ENCODE measurements at places on chromosomes 11 and 22.
A peak's percentile ranks its signal among the peaks of the same experiment; 100 is the strongest.

DNA sequence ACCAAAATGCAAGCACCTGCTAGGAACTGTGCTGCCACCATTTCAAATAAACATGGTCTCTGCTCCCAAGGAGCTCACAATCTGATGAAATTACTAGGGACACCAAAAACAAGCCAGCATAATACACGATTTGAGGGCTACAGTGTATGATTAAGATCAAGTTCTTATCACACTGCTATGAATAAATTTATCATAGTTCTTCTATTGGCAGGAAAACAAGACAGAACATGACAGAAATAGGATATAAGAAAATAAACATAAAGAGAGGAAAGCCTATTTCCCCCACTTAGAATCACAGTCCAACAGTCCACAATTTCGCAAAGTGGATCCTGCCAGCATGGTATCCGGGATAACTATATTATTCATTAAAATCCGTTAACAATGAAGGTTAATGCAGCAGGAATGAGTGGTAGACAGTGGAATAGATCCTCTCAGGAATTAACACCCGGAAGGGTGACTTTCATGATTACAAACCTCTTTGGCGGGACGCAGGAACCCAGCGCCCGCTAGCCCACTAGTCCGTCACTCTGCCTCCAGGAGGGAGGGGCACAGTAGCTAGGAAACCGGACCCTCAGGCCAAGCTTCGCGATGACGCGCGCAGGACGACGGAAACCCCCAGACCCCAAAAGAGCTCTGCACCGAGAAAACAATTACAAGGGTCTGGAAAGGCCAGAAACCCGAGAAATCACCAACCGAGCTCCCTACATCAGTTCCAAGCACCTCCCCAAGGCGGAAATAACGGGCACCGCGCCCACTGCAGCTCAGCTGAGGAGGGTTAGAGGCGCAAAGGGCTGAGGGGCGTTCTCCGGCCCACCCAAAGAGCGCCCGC is 607 bp downstream of the CCDC82 start:
- no peak for DNase-seq

DNA sequence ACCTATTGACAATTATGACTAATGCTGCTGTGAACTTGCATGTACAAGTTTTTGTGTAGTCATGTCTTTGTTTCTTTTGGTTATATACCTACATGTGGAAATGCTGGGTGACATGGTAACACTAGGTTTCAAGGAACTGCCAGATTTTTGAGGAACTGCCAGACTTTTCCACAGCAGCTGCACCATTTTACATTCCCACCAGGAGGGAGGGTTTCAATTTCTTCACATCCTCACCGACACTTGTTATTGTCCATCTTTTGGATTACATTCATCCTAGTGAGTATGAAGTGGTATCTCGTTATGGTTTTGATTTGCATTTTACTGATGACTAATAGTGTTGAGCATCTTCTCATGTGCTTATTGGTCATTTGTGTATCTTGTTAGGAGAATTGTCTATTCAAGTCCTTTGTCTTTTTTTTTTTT is 13.3 kb downstream of the CLDN5 start:
- no peak for DNase-seq

DNA sequence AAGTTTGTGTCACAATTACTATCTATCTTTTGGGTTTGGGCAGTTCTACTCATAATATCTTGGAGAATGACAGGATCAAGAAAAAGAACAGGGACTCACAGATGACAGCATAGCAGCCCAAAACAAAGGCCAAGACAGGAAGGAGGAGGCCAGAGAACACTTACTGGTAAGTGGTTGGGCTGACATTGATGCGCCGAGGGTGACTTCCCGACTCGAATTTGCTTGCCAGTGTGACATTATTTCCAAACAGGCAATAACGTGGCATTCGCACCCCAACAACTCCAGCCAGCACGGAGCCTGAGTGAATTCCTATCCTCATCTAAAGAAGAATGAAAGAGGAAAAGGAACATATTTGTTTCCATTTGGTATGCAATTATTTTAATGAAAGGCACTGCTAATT is 309.9 kb downstream of the GUCY1A2 start:
- DNase-seq = no peak

DNA sequence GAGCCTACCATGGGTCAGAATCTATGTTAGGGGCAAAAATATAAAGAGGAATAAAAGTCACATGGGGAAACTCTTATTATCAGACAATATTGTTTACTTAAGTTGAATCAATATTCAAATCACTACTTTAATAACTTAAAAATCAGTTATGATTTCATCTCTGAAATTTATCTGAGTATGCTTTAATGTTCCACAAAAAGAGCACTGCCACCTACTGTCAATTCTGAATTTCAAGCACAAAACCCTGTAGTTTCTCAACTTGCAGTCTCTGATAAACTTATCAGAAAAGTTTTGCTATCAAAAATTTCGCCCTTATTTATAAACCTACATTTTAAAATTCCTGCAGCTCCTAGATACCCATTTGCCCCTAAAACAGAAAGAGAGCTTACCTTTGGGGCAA is 47.3 kb downstream of the RDX start:
- DNase-seq = no peak

GRCh38 chr11:119470317-119471291 is 47.6 kb upstream of the THY1 start:
- no peak for DNase-seq

GRCh38 chr11:65822776-65823528 is 10.8 kb upstream of the SNX32 start:
- no peak for DNase-seq

- no peak for DNase-seq
Measured at GRCh38 chr11:69691463-69691862, 12.4 kb downstream of the FGF19 start.

- no peak for DNase-seq
Measured at GRCh38 chr11:1760351-1761109, 3.2 kb downstream of the CTSD start.

- DNase-seq = no peak
Measured at GRCh38 chr22:41446057-41446501, 522 bp downstream of the TOB2 start.

DNA sequence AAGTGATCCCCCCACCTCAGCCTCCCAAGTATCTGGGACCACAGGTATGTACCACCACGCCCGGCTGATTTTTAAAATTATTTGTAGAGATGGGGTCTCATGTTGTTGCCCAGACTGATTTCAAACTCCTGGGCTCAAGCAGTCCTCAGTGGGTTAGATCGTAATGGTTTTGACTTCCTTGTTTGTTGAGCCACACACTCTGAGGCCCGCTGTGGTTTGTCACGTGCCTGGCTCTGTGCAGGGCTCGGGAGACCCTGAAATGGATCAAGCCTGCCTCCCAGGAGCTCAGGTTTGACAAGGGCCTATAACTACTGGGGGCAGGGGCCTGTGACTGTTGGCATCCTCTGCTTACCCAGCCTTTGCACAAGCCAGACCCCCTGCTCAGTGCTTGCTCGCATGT is 68.1 kb downstream of the MPPED1 start:
- no peak for DNase-seq

GRCh38 chr11:44308256-44308922 is 1.6 kb downstream of the ALX4 start:
- no peak for DNase-seq

- DNase-seq = no peak
Measured at GRCh38 chr22:47452184-47452583, 689.7 kb downstream of the TBC1D22A start.

DNA sequence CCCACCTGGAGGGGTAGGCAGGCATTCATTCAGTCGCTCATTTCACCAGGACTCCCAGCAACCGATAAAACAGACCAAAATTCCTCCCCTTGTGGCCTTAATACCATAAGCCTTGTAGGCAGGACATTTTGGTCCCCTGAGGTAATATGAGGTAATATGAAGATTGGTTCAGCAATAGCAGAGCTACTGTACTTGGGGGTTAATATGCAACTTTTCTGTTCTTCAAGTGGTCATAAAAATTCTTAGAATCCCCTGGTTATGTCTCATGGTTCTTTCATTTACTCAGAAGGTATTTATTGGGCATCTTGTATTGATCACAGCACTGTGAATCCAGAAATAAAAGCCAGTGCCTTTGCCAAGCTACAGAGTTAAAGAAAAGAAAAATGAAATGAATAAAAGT is 29.8 kb downstream of the SHISA8 start:
- no peak for DNase-seq

DNA sequence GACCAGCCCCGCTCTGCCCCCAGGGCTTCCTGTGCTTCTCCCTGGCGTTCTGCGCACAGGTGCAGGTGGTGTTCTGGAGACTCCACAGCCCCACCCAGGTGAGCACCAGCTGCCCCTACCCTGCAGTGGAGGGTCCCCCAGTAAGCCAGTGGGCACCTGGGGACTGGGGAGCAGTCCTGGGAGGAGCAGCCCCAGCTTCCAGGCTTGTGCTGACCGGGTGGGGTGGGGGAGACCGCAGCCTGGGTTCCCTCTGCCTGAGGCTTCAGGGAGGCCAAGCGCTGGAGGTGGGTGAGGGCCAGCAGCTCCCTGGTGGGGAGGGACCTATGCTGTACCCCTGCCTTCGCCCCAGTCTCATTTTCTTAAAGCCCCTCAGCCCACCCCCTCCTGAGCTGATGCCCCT is 6.9 kb downstream of the TSPAN32 start:
- DNase-seq = no peak

DNA sequence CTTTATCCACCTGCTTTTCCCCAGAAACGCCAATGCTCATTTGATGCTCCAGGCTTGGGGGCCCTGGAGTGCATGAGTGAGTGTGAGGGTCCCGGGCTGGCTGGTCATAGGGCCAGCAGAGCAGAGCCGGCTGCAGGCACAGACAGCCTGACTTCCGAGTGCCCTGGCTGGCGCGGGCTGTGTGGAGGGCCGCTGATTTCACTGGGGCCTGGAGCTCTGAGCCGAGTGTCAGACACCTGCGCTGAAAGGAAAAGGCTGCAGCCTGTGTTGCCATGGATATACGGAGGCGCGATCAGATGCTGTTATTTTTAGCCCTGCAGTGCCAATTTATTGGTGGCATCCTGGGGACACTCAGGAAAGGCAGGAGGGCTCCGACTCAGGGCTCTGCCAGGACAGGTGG is 87.6 kb downstream of the ST3GAL4 start:
- DNase-seq = peak; percentile 77

- DNase-seq = peak; percentile 15
Measured at GRCh38 chr11:85316967-85317366, 310.2 kb downstream of the DLG2 start.

DNA sequence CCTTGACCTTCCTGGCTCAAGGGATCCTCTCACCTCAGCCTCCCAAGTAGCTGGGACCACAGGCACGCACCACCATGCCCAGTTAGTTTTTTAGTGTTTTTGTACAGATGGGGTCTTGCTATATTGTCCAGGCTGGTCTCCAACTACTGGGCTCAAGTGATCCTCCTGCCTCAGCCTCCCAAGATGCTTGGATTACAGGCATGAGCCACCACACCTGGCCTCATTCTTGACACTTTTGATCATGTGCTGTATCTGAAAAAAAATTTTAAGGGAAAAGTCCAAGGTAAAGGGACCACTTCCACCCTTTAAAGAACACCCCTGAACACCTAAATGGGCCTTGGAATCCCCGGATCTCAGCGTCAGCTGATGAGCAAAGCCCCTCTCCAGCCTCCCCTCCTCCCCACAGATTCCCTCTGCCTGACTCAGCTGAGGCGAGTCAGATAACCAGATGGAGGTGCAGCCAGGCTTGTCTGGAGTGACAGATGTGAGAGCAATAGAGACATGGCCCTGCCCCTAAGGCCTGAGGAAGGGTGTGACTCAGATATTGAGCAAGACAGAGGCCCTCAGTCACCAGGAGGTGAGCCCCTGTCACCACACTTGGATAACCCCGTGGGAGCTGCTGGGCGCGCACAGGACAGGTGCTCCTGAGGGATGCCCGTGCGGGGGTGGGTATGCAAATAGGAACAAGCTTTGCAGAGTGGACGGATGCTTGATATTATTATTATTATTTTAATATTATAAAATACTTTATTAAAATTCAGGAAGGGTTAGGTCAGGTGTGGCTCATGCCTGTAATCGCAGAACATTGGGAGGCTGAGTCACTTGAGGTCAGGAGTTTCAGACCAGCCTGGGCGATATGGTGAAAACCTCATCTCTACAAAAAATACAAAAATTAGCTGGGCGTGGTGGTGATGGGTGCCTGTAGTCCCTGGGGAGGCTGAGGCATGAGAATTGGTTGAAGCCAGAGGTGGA is 5.0 kb upstream of the CCDC88B start:
- DNase-seq = peak; percentile 18

GRCh38 chr22:19756288-19757128 is 4.1 kb upstream of the TBX1 start:
- DNase-seq = no peak

DNA sequence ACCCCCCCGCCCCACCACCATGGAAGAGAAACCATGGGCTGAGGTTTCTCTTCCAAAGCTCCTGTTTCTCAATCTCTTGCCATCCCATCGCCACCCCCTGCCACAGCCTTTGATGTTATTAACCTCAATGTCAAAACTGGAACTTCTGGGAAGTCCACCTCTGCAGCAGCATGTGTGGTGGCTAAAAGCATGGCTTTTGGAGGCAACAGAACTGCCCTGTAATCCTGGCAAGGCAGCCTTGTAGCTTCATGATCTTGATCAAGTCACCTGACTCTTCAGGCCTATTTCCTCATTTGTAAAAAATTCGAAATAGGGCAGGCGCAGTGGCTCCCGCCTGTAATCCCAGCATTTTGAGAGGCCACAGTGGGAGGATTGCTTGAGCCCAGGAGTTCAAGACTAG is 3.5 kb upstream of the COX8A start:
- no peak for DNase-seq

DNA sequence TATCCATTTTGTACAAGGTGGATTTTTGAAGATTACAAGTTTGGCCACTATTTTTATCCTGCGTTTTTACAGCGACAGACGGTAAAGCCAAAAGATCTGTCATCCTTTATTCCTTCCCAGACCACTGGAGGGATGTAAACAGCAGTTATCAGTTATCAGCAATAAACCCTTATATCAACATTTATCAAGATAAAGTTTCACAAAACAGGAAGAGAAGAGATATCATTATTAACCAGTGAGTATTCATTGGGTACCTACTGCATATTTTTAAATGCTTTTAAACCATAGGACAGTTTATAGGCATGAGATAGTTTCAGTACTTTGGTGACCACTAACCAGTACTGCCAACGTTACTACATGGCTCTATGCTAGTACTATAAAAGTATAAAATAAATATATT is 5.9 kb upstream of the REXO2 start:
- DNase-seq = no peak

- no peak for DNase-seq
Measured at GRCh38 chr22:19207401-19207808, 28.9 kb upstream of the SLC25A1 start.

DNA sequence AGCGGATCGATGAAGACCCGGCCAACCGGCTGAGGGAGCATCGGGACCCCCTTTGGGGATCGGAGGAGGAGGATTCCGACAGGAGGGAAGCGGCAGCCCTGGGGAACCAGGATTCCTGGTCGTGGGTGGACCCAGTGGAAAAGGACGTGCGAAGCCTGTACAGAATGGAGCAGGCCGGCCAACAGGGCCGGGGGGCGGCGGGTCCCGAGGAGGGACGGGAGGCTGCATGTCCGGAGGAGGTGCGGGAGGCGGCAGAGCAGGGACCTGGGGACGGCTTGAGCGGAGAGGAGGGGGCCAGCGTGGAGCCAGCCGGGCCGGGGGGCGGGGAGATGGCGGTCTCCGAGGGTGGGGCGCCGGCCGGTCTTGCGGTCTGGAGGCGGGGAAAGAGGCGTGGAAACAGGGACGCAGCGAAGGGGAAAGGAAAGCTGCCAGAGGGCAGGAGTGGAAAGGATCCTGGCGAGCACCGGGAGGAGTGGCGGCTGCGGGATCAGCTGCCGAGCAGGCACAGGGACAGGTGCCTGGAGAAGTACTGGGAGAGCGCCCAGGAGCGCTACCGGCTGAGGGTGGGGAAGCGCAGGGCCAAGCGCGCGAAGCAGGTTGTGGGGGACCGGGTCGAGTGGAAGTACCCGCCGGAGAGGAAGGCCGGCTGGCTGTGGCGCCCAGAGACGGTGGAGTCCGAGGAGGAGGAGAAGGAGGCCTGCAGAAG is at the start of gene ANO5:
TSS of gene ANO5 (plus strand) at position 444 of the 706 bp plus-strand sequence. CDS start 408 bp downstream, outside the sequence.
- DNase-seq = no peak

Measured in NCI-H1417 treated with DMSO at 0.1 percent for 48 hours (cell line).